HT1080 (cell line): ENCODE measurements at places on chromosomes 5 and 9. TPM values are rescaled to one million over a fixed set of nuclear protein-coding genes. Genes with fewer than 3 reads are reported as not detected.

SMARCA2 gene
- total RNA-seq, result 26.8 and 32.6 TPM in 2 replicates

GRCh38 chr5:85681871-85682270 lies 935.9 kb upstream of the COX7C start:
- DNase-seq, result no peak

GRCh38 chr5:149203921-149204441 lies 62.7 kb downstream of the ABLIM3 start:
- DNase-seq, result peak; percentile 75

DNA sequence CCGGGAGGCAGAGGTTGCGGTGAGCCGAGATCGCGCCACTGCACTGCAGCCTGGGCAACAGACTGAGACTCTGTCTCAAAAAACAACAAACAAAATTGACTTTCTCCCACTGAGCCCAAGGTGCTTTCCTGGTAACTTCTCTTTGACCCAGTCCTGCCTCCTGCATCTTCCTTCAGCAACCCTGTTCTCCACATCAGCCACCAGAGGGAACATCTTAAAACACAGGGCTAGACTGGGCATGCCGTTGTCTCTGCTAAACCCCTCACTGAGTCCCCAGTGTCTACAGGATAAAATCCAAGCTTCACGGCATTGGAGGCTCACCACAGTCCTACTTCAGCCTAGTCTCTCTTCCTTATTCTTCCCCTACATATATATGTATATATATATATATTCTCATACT lies 39.8 kb upstream of the KCNMB1 start:
- peak; percentile 20 for DNase-seq

GRCh38 chr5:144219869-144220268 lies 49.2 kb downstream of the KCTD16 start:
- no peak for DNase-seq

DNA sequence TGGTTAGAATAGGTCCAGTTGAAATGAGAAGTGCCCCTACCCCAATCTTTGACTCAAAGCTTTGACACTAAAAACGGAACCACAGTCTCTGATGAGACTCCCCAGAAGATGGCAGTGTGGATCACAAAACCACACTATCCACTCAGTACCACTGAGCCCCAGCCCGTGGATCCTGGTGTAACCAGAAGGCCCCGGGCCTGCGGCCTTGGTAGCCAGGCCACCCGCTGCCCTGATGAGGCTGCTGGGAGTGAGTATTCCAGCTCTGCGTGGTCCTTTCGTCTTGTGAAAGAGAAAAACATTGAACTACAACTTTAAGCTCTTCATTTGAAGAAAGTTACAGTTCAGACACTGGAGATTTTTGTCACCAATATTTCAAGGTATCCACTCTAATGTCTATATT lies 42.2 kb upstream of the FBP1 start:
- DNase-seq, result peak; percentile 66
